ENCODE measurements at places on chromosomes 5 and 9.

GRCh38 chr9:96554326-96554725, 65.3 kb downstream of the CDC14B start:
- DNase-seq, result no peak

DNA sequence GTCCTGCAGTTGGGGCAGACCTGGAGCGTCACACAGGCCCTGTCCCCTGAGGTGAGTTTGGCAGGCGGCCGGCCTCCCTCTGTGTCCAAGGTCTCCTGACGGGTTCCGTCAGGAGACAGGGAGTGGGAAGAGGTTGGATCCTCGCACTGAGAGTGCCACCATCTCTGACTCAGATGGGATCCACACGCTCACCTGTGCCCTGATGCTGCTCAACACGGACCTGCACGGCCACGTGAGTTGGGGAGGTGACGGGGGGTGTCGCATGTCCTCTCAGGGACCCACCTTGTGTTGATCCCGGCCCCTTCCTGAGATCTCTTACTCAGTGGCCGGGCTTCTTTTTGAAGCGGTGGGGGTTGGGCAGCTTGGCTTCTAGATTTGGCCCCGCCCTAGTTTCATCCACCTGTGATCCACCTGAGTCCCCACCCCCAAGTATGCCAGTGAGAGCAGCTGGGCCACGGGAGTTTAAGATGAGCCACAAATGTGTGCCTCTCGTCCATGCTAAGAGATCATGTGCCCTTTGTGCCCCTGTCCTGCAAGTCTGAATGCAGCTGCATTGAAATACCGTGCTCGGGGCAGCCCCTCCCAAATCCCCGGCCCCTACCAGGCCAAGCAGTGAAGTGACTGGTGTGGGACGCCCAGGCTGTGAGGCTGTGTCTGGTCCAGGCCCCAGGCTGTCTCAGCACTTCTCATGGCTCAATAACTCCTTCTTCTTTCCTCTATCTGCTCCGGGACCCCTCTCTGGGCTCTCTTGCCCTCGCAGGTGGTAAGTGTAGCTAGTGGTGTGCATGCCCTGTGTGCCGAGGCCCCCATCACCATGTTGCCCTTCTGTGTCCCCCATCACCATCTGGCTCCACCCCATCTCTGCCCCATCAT, 27.2 kb downstream of the PSD2 start:
- DNase-seq, result no peak

DNA sequence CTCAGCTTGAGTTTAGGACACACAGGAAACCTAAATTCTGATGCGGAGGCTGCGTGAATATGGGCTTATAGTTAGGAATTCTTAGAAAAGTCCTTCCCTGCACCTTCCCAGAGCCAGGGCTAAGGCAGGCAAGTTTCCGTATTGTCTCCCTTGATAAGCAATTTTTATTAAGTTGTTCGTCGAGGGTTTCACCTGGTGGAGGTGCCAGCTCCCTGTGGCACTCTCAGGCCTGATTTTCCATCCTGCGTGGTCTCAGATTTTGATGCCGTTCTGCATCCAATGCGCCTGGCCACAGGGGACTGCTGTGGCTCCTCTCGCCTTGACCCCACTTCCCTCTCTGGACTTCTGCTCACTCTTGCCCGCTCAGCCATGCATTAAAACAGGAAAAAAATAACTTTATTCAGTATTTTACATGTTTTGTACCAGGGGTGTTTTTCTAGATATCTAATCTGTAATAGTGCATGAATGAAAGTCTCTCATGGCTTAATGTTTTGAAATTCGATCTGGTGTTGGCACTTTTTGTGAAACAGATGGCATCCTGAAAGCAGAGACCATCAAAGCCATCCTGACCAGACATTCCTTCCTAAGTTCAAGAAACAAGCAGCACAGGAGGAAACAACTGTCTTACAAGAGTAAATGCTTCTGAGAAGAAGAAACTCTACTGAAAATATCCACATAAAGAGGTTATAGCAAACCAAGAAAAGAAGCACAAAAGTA, 50.7 kb downstream of the TRIP13 start:
- no peak for DNase-seq

DNA sequence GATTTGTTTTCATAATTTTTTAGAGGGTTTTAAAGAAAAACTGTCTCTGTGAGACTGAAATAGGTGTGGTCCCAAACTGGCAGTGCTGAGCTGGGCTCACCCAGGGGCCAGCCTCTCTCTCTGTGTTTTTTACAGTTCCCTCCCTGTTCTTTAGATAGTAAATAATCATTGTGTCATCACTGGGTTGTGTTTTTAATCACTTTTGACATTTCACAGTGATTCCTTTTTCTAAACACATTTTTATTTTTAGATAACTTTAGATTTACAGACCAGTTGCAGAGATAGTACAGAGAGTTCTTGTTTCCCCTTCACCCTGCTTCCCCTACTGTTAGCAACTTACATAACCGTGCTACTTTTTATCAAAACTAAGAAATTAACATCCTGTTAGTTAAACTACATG, 44.4 kb downstream of the MAP1B start:
- DNase-seq, result no peak

- DNase-seq, result no peak
Observed at GRCh38 chr5:179430193-179431175, 85.2 kb upstream of the ADAMTS2 start.

GRCh38 chr5:172428224-172429166, 25.8 kb downstream of the SH3PXD2B start:
- DNase-seq, result no peak

- no peak for DNase-seq
Observed at GRCh38 chr5:97657239-97657638, 474.2 kb upstream of the RIOK2 start.

DNA sequence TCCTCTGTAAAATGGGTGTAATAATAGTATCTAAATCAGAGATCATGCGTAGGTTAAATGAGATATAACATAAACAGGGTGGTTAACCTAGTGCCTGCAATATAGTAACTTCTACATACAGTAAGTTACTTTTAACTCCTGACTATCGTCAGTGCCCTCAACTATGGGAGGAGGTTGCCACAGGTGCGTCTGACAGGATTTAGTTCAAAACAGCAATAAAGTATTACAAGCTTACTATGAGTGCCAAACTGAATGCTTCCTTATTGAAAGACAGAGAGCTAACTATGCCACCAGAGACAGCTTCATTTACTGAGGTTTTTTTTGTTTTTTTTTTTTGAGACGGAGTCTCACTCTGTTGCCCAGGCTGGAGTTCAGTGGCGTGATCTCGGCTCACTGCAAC, 209.0 kb downstream of the ADAMTSL1 start:
- no peak for DNase-seq

GRCh38 chr5:149268928-149269557, 2.6 kb upstream of the AFAP1L1 start:
- no peak for DNase-seq

DNA sequence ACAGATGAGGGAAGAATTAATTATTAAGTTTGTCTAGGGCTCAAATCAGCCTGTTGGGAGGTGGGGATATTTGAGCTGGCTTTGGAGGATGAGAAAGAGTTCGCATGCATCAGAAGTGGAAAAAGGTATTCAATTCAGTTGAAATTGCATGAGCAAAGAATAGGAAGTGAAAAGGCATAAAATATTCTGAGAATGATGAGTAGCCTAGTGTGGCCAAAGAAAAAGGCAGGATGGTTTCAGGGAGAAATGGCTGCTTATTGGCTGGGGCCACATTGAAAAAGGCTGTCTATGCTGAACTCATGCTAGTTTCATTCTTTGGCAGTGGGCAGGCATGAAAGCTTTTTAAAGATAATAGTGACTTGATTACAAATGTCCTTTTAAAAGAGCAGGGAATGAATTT, 235.4 kb upstream of the RIOK2 start:
- no peak for DNase-seq

DNA sequence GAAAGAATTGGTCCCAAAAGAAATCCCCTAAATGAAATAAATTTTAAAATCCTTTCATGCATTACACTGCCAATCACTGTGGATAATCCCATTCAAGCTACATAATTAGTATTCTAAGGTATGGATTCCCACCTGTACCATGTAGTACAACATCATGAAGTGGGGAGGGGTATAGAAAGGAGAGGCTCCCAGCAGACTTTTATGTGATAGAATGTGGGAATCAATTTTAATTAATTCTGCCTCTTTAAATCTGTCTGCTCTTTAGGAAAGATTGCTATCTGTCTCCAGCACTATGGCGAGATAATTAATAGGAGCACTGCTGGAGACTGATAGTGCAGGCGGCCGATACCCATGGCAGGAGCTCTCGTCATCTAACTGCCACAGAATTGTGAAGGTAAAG, 95.4 kb downstream of the CDH12 start:
- no peak for DNase-seq

DNA sequence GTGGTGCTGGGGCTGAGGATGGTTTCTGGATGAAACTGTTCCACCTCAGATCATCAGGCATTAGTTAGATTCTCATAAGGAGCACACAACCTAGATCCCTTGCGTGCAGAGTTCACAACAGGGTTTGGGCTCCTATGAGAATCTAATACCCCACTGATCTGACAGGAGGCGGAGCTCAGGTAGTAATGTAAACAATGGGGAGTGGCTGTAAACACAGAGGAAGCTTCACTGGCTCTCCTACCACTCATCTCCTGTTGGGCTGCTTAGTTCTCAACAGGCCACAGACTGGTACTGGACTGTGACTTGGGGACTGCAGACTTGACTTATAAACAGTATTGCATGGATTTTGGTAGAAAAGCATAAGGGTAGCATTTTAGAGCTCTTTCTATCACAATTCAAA, 870.7 kb upstream of the CDH10 start:
- no peak for DNase-seq

DNA sequence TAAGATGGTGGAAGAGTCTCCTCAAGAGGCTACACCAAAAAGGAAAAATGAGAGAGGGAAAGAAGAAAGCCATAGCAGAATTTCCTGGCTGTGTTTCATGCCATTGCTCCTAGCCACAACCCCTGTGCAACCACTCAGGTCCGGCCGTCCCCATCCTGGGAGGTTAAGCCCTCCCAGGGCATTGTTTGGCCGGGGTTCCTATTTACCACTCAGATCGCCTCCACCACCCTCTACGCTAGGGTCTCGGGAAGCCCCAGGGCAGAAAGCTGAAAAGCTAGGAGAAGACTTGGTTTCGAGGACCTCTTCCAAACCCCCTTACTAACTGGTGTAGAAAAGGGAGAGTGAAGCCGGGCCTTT, 715 bp downstream of the RC3H2 start:
- DNase-seq, result peak; percentile 7

- no peak for DNase-seq
Observed at GRCh38 chr5:111746791-111747190, 10.2 kb downstream of the NREP start.

- no peak for DNase-seq
Observed at GRCh38 chr9:22211588-22212360, 202.7 kb upstream of the CDKN2B start.

DNA sequence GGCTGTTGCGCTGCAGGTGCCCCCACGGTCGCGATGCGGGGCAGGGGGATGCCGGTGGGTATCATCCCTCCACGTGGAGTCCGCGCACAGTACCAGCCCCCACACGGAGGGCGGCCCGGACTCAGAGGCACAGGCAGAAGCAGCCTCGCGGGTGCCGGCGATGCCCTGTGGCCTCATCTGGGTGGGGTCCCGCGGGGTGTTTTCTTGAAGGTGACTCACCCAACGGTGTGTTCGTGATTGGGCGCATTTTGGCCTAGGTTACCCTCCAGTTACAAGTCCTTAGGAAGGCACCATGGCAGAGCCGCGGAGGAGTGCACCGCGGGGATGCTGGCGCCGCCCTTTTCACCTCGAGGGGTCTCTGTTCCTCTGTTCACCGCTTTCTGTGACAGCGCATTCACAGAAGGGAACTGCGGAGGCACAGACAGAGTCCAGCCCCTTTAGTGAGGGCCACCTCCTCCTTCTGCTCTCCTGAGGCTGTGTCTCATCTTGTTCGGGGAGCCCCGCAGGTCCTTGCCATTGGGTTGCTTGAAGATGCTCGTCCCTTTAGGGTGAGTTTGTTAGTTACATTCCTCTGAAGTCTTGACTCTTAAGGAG, 21.6 kb upstream of the EXOC3 start:
- no peak for DNase-seq

- no peak for DNase-seq
Observed at GRCh38 chr9:129656795-129657390, 8.6 kb upstream of the PRRX2 start.

GRCh38 chr9:87650611-87651295, 75.2 kb upstream of the CTSL start:
- no peak for DNase-seq

GRCh38 chr9:35651956-35652828, 1.5 kb upstream of the SIT1 start:
- no peak for DNase-seq

- DNase-seq, result no peak
Observed at GRCh38 chr9:114304416-114305188, 18.3 kb upstream of the ORM1 start.

DNA sequence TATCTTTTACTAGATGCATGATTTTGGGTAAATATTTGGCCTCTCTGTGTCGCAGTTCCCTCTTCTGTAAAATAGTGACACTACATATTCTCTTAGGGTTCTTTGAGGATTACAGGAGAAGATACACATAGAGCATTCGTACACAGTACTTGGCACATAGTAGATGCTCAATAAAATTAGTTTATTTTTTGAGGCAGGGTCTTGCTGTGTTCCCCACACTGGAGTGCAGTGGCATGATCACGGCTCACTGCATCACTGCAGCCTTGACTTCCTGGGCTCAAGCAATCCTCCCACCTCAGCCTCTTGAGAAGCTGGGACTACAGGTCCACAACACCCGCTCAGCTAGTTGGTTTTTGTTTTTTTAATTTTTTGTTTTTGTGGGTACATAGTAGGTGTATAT, 1.6 kb downstream of the SCAI start:
- DNase-seq, result no peak

- DNase-seq, result no peak
Observed at GRCh38 chr9:38424918-38425317, 664 bp upstream of the IGFBPL1 start.

GRCh38 chr5:72408603-72409002, 88.4 kb downstream of the PTCD2 start:
- DNase-seq, result no peak

- no peak for DNase-seq
Observed at GRCh38 chr5:4212071-4212739, 616.6 kb downstream of the IRX1 start.

- DNase-seq, result no peak
Observed at GRCh38 chr5:42985129-42986037, 54.7 kb downstream of the ANXA2R start.

GRCh38 chr5:131570757-131571156, 64.3 kb downstream of the RAPGEF6 start:
- no peak for DNase-seq

DNA sequence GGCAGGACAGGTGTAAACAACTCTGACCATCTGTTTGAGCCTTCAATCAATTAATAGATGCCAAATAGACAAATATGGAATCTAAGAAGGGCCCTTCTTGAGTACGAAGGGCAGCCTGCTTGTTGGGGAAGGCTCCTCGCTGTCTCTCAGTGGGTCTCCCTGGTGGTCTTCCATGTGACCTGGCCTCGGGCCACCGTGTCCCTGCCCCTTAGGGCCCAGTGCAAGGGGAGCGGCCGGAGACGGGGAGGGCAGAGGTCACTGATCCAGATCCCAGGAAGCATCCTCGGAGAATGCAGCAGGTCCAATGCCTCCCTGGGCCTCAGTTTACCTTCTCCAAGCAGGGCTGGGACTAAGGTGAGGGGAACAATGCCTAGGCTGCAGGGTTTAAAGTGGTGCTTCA, 2.5 kb downstream of the DBH start:
- DNase-seq, result no peak
